ENCODE measurements at places on chromosomes 4 and X.

DNA sequence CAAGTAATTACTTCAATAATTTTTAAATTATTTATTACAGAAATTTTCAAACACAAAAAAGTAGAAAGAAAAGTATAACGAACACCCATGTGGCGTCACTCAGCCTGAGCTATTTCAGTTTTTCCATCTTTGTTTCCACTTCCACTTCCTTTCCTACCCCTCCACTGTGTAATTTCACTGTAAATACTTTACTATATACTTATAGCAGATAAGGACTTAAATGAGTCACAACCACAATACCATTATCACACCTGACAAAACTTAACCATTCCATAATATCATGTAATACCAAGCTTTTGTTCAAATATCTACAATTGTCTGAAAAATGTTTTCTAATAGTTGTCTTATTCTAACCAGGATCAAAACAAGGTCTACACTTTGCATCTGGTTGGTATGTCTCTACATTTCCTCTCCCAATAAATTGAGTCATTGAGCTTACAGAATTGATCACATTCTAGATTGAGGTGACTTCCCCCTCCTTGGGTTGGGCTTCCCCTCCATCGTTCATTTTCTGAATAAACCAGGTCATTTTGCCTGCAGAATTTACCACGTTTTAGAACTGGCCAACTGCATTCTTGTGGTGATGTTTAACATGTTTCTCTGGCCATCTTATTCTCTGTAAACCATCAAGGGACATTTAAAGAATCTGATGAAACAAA lies 48.7 kb downstream of the ATP10D start:
- no peak for DNase-seq

DNA sequence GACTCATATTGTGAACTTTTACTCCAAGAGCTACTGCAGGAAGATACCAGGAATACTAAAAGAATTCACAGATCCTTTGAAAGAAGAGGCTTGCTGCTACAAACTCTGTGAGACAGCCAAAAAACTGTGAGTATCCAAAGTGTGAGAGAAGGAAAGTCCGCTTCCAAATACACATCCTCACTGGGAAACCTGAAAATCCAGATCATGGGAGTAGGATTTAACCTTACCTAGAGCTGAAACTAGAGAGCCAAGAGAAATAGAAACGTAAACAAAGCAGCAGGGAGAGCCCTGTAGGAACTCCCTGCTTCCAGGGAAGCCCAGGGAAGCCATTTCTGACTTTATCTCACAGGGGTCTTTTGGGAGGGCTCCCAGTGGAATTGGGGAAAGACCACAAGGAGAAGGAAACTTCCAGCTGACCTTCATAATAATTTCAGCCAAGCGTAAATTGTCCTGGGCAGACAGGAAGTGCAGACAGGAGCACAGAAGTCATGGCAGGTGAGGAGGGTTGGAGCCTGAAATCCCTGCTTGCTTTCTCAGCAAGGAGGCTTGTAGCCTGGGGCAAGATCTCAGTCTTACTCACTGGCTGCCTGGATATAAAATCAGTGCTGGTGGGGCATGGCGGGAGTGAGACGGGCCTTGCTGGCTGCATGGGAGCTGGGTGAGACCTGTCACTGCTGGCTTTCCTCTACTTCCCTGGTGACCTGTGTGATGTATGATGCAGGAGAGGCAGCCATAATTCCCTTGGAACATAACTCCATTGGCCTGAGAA lies 26.2 kb upstream of the NFKB1 start:
- no peak for DNase-seq

GRCh38 chr4:128823025-128823661 lies 13.6 kb downstream of the JADE1 start:
- DNase-seq: no peak

DNA sequence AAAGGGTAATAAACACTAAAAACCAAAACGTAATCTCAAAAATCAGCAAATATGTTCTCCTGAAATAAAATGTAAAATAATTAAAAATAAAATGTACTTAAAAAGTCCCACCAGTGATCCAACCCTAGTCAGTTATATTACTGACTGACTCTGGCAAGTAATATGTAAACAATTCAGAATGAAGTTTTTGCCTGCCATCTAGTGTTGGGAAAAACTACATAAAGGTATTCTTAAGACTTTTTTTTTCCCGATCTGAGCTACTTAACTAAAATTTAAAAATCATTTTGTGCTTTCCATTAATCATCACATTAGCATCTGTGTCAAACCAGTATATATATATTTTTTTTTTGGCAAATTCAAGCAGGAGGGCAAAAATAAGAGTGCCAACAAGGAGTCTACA lies 24.0 kb downstream of the RCHY1 start:
- no peak for DNase-seq

GRCh38 chrX:40853004-40853815 lies 117.9 kb upstream of the MED14 start:
- no peak for DNase-seq

GRCh38 chrX:17553961-17554482 lies 179.0 kb downstream of the NHS start:
- no peak for DNase-seq

GRCh38 chrX:115261148-115261547 lies 27.3 kb upstream of the LRCH2 start:
- DNase-seq: no peak

DNA sequence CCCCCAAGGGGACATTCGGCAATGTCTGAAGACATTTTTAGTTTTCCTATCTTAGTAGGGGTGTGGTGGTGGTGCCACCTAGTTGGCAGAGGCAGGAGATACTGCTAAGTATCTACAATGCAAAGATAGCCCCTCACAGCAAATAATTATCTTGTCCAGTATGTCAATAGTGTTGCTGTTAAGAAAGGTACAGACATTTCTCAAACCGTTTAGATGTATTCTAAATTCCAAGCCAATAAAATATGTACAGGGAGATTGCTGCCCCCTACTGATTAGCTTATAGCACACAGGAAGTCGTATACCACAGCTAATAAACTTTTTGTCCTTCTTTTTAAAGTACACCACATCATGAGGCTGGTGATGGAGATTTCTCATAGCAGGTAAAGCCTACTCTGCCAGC lies 260.5 kb downstream of the TMA16 start:
- no peak for DNase-seq

GRCh38 chrX:16307950-16308349 lies 140.7 kb downstream of the MAGEB17 start:
- no peak for DNase-seq

GRCh38 chr4:2685541-2685940 lies 70.6 kb downstream of the TNIP2 start:
- DNase-seq: no peak

GRCh38 chr4:128525387-128525786 lies 237.8 kb upstream of the PGRMC2 start:
- DNase-seq: no peak

DNA sequence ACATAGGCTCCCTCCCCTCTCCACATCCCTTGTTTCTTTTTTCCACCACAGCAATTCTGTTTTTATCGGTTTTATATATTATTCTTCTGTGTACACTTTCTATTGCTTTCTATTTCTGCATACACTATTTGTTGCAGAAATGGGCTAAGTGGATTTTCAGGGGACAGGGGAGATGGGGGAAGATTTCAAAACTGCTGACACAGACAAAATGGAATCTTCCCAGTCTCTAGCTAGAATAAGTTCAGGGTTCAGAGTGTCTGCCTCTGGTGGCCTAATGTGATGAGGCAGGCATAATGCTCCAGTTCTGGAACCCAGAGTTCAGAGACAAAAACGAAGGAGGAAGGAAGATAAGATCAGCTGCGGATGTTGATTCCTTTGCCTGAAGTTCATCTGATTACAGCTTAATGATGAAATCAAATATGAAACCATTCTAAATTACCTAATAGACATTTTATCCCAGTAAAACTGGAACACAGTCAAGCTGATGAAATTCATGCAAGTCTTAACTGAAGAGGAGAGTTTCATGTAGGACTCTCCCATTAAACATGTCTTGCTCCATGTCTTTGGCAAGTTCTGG lies 447.1 kb downstream of the AFF2 start:
- no peak for DNase-seq

DNA sequence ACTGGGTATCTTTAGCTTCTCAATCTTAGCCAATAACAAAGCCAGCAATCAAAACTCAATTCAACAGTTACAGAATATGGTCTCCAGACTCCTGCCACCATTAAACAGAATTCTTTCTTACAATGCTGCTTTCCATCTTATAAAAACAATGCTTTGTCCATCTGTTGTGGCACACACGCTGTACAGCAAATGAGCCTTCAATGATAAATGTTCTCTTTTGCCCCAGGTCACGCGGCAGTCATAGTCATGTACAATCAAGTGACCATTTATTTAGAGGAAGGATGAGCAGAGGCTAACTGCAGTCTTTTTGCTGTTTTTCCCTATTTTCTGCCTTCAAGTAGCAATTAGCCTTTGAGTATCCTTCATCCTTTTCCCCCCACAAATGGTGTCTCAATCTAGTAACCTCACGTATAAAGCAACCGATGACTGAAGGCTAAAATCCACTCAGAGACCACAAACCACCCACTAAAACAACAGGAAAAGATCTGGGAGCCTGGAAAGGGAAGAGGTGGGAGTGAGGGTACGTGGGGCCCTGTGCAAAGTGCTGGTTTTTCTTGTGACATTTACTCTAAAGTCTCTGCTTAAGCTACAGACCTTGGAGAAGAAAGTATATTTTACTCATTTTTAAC lies 24.4 kb downstream of the TRIM2 start:
- no peak for DNase-seq

DNA sequence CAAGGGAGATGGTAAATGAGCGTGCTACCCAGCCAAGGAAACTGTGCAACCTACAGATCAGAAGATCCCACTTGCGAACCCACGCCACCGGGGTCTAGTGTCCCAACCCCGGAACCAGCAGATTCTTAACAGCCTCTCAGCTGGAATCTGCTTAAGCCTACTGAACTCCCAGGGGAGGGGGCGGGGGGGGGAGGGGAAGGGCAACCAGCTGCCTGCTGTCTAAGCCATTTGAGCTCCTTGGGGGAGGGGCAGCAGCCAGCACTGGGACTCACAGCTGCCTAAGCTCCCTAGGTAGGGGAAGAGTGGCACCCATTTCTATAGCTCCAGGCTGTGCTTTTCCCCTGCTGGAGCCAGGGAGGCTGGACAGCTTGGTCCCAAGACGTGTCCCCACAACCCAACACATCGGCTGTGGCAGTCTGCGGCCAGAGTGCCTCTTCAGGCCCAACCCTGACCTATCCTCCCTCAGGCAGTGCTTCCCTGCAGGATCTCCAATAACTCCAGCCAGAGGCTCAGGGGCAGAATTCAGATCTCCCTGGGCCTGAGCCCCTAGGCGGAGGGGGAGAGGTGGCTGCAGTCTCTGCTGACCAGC lies 289.2 kb downstream of the LDB2 start:
- DNase-seq: no peak

DNA sequence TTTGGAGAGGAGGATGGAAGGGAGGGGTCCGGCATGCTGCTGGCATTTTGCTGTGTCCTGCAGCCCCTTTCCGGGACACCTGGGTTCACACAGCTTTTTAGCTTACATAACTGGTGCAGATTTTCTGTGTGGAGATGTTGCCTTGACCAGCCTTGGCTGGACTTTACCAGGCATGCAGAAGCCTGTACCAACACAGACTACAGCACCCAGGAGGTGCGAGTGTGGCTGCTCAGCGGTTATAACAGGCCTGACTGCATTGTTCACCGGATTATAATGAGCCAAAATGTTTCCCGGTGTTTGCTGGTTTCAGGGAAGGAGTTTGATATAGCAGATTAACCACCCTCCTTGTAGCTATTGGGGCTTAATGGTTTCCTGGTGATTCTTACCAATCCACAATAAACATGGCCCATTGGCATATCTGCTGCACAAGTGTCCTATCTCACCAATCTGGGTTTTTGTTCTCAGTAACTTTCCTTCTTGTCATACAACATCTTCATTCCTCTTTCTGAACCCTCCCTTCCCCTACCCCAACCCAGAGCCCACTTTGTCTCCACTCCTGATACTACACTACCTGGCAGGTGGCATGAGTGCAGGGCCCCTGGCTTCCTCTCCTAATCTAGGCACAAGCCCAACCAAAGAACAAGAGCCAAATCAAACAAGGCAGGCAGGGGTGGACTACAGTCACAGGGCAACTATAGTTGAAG lies 3.9 kb downstream of the RPL10 start:
- no peak for DNase-seq

GRCh38 chr4:8403976-8404375 lies 36.5 kb downstream of the ACOX3 start:
- DNase-seq: no peak

DNA sequence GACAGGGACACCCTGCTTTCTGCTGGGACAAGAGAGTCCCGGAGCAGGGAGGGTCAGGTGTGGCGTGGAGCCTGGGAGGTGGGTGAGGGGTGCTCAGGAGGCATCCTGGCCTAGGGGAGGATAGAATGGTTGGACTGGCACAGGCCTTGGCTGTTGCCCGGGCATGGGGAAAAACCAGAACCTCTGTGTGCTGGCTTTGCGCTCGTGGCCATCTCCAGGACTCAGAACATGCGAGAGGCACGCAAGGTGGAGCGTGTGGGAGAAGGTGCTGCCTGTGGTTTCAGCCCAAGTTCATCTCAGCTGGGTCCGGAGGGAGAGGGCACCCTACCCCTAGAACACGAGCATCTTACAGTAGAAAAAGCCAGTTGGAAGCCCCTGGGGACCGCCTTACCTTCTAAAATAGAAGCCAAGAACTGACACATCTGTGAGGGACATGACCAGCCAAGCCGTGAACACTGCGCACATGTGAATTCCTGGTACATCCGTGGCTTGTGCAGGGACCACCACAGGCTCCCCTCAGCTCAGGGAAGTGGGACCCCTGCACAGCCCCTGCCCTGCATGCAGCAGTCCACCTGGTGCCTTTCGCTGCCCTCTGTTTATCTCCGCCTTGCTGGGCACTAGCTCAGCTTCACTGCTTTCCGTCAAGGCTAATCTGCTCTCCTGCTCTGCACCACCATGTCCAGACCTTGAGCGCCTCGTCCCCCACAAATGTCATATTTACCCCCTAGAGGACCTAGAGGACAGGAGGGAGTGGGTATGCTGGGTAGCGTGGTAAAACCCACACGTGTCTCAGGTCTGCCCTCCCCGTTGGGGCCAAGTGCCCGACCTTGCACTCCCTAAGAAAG lies 13.5 kb downstream of the MSANTD1 start:
- DNase-seq: no peak

DNA sequence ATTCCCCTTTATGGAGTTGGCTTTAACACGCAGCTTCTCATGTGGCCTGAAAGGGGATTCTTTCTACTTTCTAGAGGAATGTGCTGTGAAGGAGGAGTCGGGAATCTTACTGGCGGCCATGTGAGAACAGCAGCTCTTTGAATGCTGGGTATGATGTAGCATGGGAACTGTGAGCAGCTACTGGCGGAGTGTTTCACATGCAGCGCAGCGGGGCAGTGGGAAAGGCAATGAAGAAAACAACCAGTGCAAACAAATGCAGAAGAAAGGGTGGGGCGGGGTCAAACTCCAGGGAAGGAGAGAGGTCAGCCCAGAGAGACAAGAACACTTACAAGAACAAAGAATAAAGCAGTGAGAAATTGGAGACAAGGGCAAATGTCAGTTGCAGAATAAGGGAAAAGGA lies 363.8 kb upstream of the FTHL17 start:
- DNase-seq: no peak

GRCh38 chr4:48266781-48267180 lies 2.9 kb downstream of the TEC start:
- no peak for DNase-seq

Data from GM12892 (cell line).